ENCODE measurements at places on chromosomes 2 and 18. TPM values are rescaled to one million over a fixed set of nuclear protein-coding genes. Genes with fewer than 3 reads are reported as not detected.

ZNF513 gene
- 12.7 TPM for total RNA-seq

DNA sequence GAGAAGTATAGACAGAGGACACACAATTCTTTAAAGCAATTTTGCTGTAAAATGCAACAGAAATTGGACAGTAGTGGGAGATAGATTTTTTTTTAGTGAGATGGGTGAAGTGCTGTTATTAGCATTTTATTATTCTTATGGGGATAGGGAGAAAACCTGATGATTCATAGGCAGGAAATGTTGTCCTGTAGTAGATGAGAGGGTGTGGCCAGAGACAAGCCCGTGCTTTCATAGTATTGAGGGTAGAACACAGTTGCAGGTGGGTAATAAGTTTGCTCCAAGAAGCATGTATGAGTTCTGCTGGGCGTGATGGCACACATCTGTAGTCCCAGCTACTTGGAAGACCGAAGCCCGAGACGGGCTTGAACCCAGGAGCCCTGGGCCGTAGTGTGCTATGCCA, 128.3 kb upstream of the ARHGAP28 start:
- no peak for DNase-seq

DNA sequence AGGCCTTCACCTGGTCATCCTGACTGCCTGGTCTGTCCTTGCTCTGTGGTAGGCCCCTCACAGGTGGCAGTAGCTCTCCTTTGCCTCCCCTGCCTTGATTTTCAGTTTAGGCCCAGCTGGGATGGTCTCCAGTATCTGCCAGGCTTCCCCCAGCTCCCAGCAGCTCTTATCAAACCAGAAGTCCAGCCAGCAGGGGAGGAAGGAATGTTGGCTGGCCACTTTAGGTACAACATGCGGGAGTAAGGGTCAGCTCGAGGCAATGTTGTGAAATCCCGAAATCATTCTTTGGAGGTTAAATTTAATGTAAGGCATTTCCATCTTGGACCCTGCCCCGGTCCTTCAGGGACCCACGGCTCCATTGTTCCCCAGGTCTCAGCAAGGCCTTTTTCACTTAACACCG, 16.8 kb downstream of the ATP6V1C2 start:
- no peak for DNase-seq

FBLN7 gene
- 4.4 TPM for total RNA-seq

- DNase-seq, result peak; percentile 13
Observed at GRCh38 chr2:170313347-170313991, 135.5 kb downstream of the MYO3B start.

DNA sequence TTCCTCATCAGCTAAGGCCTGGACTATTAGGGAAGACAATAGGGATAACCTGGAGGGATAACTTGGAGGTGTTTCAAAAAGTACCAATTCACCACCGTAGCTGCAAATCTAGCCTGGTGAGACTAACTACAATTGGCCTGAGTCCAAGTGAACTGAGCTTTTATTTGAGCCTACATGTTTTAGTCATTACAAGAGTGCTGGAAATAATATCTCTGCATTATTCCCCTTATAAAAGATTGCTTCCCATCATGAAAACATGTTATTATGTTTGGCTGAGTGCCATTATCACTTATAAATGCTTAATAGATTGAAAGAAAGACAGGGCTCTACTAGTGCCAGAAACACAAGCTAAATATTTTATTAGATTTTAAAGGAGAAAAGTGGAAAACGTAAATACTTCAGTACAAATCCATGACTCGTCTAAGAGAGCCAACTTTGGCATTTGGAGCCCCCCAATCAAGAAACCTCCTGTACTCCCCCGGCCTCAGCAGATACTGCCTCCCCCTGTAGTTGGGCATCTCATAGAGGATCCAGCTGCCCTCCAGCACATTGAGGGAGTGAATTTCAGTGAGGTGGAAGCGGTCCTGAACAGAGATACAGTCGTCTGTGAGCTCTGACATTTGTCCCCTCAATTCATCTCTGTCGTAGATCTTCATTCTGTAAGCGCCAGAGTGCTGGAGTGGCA, 3.6 kb downstream of the CRYGB start:
- DNase-seq, result peak; percentile 3

- DNase-seq, result no peak
Observed at GRCh38 chr18:55396979-55397378, 191.0 kb downstream of the TCF4 start.

DNA sequence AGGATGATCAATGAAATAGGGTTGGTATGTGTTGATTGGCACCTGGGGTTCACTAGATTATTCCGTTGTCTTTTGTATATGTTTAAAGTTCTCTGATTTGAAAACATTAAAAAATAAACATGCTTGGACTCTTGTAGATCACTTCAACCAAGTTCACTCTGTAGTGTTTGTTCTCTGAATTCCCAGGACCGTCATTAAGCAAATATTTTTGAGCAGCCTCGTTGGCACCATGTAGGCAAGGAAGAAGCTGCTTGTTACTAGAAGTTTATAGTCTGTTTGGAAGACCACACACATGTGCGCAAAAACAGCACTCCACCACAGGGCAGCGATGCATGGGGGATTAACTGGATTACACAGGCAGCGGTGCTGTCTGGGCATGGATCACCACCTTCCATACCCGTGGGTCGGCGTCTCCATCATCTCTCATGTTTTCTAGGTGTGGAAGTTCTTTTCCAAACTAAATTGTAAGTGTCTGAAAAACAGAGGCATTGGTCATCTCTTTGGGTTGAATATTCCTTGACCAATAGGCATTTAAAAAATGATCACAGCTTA, 212.2 kb downstream of the FHOD3 start:
- no peak for DNase-seq

- DNase-seq, result no peak
Observed at GRCh38 chr2:62738981-62739936, 33.7 kb downstream of the EHBP1 start.
